Transverse colon (tissue), 4 donors: ENCODE measurements at places on chromosomes 5 and 9. TPM values are rescaled to one million over a fixed set of nuclear protein-coding genes. Genes with fewer than 3 reads are reported as not detected.
A peak's percentile ranks its signal among the peaks of the same experiment; 100 is the strongest.

OR1J2 gene
- total RNA-seq = not detected

ACOT12 gene
- not detected for total RNA-seq

GRCh38 chr9:35470894-35471293 lies 19.0 kb upstream of the RUSC2 start:
- no peak for DNase-seq

- DNase-seq = no peak
These were observed 251.8 kb downstream of the EFNA5 start for GRCh38 chr5:107418902-107419301.

GRCh38 chr5:119313658-119314605 lies 41.9 kb upstream of the TNFAIP8 start:
- DNase-seq = no peak

- DNase-seq = peak; percentile 84
These were observed 77.0 kb downstream of the IQGAP2 start for GRCh38 chr5:76479973-76480667.

DNA sequence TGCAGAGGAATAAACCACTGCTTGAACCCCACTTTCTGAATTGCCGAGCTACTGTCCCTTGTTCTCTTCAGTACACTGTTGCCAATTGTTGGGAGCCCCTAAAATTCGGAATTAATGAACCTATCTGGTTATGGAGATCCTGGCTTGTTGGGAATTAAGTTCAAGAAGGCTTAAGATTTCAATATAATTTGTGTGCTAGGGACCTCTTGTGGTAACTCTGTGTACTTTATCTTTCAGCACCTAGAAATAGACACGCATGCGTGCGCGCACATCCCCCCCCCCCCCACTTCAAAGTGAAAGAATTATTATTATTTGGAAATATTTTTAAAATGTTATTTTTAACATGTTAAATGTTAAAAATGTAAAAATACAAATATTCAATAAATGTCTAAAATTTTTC lies 53.3 kb upstream of the FAM169A start:
- DNase-seq = no peak

DNA sequence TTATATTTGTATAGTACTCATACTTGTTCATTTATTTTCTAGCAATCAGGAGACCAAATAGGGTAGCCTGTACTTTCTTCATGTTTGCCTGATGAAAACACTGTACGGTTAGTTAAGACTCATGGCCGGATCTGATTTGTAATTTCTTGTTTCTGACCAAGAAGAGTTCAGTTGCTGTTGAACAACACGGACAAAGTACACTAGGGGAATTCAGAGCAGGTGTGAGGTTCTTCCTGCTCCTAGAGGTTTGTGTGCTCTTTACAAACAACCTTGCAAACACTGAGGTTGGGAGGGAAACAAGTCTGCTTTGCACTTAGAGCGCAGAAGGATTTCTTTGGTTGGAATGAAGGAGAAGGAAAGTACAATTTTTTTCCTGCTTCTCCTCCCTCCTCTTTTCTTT lies 69.7 kb downstream of the TRIO start:
- no peak for DNase-seq

GRCh38 chr9:96149533-96150280 lies 152.3 kb downstream of the HSD17B3 start:
- no peak for DNase-seq
